Dorsolateral prefrontal cortex (tissue), 122 donors: ENCODE measurements at places on chromosomes 16 and 17.

GRCh38 chr16:74226338-74226954 lies 70.2 kb upstream of the PSMD7 start:
- no peak for DNase-seq

DNA sequence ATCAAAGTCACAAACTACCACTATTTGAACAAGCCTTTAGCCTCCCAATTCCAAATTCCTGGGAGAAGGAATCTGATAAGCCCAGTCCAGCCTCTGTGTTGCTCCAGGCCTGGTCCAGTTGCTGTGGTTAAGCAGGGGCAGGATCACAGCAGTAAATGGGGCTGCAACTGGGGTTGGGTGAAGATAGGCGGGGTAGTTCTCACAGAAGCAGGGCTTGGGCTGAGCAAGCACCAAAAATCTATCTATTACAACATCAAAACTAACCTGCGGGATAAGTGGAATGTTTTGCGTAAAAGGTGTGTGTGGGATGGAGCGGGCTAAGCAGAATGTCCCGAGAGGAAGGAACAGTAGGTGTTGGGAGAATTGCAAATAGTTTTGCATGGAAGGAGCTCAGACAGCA lies 23.0 kb upstream of the RNF135 start:
- DNase-seq: no peak

GRCh38 chr16:14572535-14572934 lies 57.5 kb downstream of the PARN start:
- no peak for DNase-seq

- no peak for DNase-seq
Observed at GRCh38 chr17:41512546-41513167, 6.0 kb downstream of the KRT15 start.

DNA sequence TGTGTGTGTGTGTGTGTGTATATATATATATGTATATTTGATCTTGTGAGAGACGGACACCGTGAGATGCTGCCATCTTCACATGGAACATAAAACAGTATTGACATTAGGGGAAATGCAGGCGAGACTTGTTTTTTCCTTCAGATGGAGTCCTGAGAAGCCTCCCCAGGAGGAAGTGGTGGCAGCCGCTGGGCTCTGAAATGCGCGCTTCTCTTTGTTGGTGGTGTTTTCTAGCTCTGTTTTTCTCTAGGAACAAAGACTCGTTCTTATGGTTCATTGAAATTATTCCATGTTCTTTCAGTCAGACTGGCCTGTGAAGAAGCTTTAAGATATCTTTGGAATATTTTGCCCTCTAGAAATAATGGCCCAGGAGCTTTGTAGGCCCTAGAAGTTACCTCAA lies 32.9 kb downstream of the SNX29 start:
- no peak for DNase-seq

GRCh38 chr17:74919440-74920305 lies 3.4 kb downstream of the USH1G start:
- no peak for DNase-seq

DNA sequence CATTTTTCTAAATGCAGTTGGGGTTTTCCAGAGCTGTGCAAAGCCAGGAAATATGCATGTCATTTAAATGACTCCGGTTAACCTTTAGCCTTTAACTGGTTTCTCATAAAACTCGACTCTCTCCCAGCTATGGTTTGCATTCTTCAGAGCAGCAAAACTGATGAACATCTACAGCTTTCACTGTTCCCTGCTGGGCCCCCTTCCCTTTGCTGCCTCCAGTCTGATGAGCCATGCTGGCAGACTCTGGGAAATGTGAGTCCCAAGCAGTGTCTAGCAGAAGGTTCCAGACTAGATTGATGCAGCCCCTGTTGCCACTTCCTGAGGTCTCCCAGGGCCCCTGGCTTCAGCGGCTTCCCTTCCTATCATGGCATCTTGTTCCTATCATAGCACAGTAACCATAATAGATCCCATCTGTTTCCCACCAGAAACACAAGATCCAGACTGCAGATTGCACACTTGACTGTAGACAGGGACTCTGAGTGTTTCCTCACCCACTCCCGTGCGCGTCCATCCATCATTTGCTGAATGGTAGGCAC lies 135.4 kb downstream of the CLEC16A start:
- no peak for DNase-seq

GRCh38 chr17:15341385-15341849 lies at the start of gene TEKT3:
TEKT3 (minus strand) TSS chr17:15341597; CDS start chr17:15331585, 10,012 bp downstream.
- peak; percentile 45 for DNase-seq

DNA sequence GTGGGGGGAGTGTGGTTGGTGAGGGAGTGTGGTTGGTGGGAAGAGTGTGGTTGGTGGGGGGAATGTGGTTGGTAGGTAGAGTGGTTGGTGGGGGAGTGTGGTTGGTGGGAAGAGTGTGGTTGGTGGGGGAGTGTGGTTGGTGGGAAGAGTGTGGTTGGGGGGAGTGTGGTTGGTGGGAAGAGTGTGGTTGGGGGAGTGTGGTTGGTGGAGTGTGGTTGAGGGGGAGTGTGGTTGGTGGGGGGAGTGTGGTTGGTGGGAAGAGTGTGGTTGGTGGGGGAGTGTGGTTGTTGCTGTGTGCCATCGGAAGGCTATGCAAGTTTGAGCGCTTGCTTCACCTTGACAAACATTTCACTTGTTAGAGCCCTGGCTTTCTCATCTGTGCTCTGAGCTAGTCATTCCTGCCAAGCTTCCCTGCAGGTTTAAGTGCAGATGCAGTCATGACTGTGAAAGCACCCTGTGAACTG lies 20.1 kb downstream of the MINK1 start:
- no peak for DNase-seq

DNA sequence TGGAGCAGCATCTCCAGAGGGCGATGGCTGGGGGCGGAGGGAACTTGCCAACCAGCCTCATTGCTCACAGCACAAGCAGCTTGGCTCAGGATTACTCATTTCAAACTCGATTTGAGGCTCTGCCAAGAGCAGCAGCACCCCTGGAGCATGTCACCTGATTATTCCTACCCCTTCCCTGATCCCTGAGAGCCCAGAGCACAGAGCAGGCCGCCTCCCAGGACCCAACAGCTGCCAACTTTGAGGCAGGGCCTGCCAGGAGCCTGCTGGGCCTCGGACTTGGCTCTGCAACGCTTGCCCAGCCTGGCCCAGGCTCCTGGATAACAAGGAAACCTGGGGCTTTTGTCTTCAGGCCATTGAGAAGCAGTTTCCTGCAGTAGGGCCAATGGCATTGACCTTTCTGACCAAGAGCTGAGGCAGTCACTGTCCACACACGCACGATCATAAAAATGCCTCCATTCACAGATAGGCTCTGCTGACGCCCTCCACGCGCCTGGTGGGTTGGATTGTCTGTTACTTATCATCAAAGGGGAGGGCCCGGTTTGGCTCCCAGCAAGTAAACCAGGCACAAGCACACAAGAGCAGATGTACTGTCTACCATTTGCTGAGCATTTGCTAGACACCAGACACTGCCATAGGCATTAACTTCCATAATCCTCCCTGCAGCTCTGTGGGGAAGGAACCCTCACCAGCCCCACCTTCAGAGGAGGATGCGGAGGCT lies 406.6 kb upstream of the EEF2KMT start:
- DNase-seq: peak; percentile 42

DNA sequence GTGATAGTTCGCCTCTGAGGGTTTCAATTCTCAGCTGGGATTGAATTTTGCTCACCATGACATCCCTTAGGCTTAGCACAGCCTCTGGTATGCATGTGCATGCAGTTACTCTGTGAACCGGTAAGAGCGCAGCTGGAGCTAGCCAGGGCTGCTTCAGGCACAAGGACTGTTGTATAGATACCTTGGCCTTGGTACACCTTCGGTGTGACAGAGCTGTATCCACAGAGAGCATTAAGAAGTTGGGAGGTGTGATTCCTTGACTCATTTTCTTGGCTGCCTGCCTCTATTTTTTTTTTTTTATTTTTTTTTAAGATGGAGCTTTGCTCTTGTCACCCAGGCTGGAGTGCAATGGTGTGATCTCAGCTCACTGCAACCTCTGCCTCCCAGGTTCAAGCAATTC lies 2.2 kb upstream of the NUTF2 start:
- no peak for DNase-seq

- no peak for DNase-seq
Observed at GRCh38 chr16:66130296-66130905, 236.1 kb upstream of the CDH5 start.

- no peak for DNase-seq
Observed at GRCh38 chr16:78619811-78620210, 520.4 kb downstream of the WWOX start.

DNA sequence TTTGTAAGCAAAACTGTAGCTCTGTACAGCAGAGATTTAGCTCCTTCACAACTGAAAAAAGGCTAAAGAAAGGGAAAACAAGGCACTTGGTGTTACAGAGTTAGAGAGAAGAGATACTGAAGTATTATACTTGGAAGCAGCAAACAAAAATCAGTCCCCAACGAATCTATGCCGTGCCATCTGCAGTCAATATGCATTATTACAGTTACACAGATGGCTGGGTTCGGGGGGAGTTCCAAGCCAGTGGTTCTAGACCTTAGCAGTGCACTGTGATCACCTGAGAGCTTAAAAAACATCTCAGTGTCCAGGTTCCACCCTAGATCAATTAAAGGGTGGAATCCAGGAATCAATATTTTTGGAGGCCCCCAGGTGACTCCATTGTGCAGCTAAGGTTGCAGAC lies 489.9 kb downstream of the SHISA9 start:
- no peak for DNase-seq

- DNase-seq: no peak
Observed at GRCh38 chr16:11051879-11052808, 107.8 kb downstream of the CLEC16A start.

DNA sequence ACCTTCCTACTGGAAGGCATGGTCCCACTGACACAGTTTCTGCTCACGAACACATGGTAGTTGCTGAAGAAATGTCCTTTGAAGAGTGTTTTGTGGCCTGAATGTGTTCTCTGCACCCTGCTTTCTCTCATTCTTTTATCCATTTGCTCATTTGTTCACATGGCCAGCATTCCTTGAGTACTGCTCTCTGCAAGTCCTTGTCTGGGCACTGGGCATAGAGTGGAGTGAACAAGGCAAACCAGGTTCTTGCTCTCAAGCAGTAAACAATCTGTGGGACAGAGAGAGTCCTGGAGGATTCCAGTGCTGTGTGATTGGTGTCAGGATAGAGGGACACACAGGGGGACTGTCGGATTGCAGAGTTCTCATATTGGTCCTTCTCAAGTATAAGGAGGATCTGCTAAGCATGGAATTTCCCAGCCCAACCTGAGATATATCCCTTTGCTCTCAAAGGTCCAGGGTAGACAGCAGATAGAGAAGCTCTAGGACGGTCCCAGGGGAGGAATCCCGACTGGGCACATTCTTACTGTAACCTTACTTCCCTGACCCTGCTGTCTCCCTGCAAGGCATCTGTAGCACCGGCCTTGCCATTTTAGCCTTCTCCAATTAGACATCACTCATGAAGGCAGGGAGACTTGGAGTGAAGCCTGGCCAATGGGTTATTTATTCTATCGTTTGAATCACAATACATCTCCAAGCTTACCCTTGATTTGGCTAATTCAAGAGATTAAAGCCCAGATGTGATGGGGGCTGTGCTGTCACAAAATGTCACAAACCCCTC lies 32.3 kb downstream of the ARL4D start:
- DNase-seq: no peak

DNA sequence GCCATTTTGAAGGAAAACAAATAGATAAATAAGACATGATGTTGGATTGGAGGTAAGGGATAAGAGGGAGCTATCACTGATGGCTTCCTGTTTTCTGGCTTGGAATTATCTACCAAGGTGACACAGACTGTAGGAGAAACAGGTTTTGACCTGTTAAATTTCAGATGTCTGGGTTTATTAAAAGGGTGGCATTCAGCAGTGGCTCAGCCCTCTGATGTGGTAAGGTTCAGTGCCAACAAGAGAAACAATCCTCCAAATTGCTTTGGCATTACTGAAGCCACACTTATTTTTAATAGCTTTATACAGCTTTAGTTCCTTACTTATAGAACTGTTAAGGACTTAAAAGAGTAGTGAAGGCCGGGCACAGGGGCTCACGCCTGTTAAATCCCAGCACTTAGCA lies 37.0 kb upstream of the AKAP1 start:
- DNase-seq: no peak

GRCh38 chr16:3651461-3652372 lies 2.8 kb upstream of the DNASE1 start:
- DNase-seq: no peak

- peak; percentile 34 for DNase-seq
Observed at GRCh38 chr16:56847173-56847910, 17.7 kb upstream of the SLC12A3 start.

DNA sequence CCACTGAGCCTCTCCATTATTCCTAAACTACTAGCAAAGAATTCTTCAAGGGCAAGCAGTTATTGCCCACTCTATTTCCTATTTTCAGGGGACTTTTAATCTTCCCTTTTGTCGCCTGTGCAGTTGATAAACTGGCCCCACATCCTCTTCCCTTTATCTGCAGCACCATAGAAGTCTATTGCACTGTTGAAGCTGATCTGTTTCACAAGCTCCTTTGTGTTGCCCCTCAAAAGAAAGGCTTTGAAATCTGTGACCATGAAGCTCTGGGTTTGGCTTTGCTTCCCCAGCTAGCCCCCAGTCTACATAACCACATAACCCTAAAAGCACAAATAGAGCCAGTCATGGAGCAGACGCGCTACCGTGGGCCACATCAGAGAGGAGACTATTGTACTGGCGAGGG lies 37.1 kb downstream of the CDRT15 start:
- DNase-seq: no peak

DNA sequence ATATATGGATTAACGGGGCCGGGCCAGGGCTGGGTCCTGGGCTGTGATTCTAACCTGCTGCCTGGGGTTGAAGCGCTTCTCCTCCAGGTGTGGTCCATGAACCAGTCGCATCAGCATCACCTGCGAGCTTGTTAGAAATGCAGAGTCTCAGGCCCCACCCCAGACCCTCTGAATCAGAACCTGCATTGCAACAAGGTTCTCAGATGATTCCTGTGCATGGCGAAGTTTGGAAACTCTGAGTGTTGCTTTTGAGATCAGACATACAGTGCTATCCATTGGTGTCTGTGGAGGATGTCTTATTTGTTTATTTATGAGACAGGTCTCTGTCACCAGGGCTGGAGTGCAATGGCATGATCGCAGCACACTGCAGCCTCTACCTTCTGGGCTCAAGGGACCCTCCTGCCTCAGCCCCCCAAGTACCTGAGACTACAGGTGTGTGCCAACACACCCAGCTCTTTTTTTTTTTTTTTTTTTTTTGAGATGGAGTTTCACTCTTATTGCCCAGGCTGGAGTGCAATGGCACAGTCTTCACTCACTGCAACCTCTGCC lies 99.8 kb downstream of the PITPNC1 start:
- DNase-seq: no peak

DNA sequence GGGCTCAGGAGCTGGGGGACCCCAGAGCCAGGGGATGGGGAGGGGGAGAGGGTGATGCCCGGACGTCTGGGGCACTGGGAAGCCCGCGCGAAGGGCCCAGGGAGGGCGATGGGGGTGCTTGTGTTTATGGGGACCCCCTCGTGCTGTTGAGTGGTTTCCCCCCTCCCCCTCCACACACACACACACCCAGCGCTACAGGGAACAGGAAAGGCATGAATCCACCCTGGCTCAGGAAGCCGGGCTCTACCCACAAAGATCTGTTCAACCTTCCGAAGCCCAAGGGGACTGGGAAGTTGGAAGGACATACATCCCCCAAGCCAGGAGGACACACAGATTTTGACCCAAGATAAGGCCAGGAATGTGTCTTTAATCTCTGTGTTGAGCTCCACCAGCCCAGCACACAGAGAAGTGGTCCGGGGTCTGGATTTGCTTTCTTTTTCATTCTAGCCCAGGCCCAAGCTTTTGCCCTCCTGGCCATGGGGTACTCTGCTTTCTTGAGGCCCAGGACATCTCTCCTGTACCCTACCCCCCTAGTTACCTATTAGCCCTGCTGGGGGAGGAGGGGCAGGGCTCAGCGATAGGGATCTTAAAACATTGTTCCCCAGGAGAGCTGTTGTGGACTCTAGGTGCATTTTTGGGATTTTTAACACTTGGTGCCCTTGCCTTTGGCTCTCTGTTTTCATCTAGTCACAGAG lies 1.2 kb downstream of the UBALD2 start:
- no peak for DNase-seq
